ENCODE measurements at places on chromosomes 4 and X.
A peak's percentile ranks its signal among the peaks of the same experiment; 100 is the strongest.

DNA sequence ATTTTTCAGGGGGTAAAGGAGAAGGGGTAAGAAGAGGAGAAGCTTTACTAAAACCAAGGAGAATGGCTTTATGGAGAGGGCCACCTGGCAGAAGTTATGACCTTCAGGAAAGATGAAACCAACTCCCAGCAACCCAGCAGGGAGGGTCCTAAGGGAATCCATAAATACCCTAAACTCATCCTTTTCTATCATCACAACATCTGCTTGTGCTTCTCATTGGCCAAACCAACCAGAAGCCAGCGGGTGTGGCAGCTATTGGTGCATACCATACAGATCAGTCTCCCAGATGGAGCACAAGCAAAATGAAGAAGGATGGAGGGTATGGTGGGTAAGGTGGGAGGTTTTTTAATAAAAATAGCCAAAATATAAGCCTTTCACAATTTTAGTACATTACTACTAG lies 58.5 kb upstream of the ARSJ start:
- no peak for DNase-seq

DNA sequence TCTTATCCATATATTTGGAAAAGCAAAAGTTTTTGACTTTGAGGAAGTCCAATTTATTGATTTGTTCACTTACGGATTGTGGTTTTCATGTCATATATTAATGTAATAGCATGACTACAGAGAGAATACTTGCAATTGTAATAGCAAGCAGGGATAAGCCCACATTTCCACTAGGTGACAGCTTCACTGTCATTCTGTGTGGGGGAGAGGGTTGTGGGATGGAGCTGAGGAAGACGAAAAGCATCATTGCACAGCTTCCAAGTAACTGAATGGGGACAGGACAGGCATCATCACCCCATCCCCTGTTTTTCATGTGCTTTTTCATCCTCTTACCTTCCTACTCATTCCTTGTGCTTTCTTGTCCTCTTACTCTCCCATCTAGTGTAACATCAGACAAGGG lies 31.4 kb downstream of the BEX3 start:
- no peak for DNase-seq

DNA sequence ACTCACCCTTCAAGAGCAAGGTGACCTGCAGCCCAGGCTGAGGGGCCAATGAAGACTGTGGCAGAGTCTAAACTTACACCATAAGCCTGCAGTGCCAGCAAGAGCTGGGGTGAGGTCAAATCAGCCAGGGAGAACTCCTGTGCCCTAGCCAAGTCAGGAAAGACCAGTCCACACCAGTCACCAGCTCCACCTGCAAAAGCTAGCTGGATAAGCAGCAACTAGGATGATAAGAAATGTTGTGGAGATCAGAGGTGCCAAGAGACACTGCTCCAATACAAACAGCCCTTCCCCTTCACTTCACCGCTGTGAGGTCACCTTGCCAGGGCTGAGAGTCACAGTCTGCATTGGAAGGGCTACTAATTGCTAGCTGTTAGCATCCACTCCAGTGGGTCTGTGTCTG lies 31.3 kb downstream of the NIPAL1 start:
- no peak for DNase-seq

- DNase-seq = no peak
Observed at GRCh38 chr4:2269618-2270163, 7.8 kb upstream of the MXD4 start.

DNA sequence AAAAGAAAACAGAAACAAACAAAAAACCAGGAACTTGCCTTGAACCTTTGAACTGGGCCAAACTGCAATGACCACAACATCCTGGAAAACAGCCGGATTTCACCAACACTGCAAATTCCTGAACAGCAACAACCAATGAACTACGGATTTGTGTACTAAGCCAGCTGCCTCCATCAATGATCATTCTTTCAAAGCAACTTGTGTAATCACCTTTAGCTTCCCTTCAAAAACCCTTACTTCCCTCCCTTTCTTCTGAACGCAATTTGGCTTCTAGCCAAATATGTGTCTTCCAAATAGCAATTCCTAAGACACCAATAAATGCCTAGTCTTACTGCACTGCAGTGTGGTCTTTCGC lies 98.5 kb upstream of the FAM47C start:
- DNase-seq = no peak

DNA sequence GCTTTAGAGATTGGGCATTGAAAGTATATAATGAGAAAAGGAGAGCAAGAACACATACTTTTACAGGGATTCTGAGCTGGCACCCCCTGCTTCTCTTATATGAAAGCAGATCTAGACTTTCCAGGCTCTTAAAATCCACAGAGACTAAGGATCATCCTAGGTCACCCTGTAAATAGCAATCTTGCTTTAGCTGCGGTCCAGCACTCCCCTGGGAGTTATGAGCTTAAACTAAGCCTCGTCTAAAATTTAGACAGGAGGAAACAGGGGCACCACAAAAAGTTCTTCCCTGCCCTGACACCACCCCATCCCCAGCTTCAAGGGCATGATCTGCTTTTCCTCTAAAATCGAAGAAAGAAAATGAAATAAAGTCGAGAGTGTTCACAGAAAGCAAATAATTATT lies 143.3 kb upstream of the KCNIP4 start:
- peak; percentile 47 for DNase-seq

DNA sequence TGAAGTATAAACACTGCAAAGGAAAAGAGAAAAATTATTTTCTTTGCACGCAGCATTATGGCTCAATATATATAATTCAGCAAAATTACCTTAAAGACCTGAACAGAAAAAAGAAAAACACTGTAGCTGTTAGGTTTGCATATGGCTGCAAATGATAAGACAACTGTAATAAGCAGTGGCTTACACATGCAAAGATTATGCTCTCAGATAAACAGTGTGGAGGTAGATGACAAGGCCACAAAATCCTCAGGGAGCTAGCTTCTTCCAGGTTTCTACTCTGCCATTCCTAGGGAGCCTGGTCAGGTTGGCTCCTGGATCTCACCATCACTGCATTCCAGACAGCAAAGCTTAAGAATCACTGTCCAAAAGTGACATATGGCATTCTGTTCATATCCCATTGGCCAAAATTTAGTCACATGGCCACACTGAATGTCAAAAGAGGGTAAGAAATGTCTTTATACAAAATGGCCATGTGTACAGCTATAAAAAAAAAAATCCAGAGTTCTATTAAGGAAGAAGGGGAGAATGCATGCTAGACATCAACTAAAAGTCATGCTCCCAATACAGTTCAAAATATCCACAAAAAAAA lies 195.2 kb upstream of the SLC7A11 start:
- DNase-seq = no peak

DNA sequence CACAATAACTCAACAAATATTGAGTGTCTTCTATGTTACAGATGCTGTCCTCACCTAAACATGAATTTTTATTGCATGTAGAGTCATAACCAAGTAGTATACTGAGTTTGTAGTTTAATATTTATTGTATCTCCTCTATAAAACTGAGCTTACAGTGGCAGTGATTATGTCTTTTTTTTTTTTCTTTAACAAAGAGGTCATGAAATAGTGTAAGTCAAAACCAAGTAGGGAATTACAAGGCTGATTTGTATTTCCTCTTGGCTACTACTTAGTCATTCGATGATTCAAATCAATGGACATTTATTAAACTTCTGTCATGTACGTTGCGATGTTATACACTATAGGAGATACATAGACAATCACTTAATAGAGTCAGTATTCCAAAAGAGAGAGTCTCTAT lies 48.4 kb downstream of the IL15 start:
- no peak for DNase-seq

GRCh38 chr4:166017804-166018203 lies 144.8 kb downstream of the TLL1 start:
- no peak for DNase-seq

GRCh38 chr4:89954906-89955695 lies 60.4 kb downstream of the MMRN1 start:
- DNase-seq = no peak

DNA sequence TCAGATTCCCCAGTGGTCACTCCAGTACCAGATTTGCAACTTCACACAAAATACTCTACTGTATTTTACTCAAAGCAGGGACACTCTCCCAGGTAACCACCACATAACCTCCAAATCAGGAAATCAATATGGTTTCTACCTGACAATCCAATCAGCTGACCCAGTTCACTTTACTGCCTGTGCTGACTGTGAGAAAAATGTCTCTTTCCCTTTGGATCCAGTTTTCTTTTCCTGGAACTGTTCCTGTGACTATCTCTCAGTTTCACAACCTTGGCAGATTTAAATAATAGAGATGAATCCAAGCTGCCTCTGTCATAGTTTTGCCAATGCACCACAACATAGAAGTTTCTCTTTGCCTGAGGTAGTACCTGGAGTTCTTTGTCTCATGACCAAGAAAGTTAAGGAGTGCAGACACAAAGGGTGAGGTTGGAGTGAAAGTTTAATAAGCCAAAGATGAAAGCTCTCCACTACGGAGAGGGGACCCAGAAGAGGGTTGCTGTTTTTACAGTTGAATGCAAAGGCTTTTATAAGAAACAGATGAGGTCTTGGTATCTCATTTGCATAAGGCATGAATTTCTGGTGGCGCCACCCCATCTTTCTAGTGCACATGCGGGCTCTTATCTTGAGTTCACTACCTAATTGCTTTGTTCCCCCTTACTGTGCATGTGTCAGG lies 29.7 kb upstream of the IL9R start:
- DNase-seq = no peak

GRCh38 chrX:64976673-64977040 lies 407 bp upstream of the ZC4H2 start:
- DNase-seq = no peak

DNA sequence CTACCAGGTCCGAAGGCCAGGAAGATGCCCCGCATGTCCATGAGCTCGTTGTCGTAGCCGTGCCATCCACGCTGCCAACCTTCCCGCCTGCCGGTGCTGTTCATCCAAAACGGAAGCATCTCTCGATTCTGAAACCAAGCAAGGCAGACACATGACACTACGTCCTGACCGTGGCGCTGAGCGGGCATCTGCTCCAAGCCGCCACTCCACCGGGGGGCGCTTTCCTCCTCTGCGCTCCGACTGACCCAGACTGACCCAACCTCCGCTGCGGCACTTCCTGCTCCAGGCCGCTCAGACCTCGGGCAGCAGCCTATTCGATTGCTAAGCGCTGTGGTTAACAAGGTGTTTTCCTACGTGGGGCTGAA lies 120.5 kb downstream of the ENPP6 start:
- DNase-seq = no peak

DNA sequence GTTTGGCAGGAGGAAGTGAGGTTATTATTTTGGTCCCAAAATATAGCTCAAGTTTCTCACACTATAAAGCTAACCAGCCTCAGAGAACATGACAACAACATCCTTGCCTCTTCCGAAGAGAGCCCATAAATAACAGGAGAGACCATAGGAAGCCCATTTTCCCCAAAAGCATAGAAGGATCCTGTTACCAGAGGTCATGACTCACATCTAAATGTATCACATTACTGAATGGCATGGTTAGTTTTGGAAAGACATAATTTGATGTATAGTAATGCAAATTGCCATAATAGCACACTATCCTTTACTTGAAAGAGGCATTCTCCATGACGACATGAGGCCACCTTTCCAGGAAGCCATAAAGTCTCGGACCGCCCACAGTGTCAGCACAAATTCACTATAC lies 238.8 kb upstream of the GRIA3 start:
- DNase-seq = no peak

- no peak for DNase-seq
Observed at GRCh38 chrX:10177601-10178000, 20.8 kb downstream of the CLCN4 start.

DNA sequence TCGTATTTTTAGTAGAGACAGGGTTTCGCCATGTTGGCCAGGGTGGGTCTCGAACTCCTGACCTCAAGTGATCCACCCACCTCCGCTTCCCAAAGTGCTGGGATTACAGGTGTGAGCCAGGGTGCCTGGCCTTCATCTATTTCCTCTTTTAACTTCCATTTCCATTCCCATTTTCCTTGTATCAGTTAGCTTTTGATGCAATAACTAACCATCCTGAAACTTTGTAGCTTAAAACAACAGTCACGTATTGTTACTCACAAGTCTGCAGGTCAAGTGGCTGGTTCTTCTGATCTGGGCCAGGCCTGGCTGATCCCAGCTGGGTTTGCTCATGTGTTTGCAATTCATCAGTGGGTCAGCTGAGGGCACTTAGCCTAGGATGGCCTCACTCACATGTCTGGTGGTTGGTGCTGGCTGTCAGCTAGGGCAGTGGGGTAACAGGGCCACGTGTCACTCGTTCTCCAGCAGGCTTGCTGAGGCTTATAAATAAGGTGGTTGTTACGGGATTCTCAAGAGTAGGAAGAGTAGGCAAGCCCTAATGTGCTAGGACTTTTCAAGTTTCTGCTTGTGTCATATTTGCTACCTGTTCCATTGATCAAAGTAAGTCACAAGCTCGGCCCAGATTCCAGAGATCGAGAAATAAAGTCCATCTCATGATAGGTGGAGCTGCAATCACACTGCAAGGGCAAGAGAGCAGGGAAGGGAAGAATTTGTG lies 88.2 kb downstream of the SOWAHB start:
- DNase-seq = no peak

DNA sequence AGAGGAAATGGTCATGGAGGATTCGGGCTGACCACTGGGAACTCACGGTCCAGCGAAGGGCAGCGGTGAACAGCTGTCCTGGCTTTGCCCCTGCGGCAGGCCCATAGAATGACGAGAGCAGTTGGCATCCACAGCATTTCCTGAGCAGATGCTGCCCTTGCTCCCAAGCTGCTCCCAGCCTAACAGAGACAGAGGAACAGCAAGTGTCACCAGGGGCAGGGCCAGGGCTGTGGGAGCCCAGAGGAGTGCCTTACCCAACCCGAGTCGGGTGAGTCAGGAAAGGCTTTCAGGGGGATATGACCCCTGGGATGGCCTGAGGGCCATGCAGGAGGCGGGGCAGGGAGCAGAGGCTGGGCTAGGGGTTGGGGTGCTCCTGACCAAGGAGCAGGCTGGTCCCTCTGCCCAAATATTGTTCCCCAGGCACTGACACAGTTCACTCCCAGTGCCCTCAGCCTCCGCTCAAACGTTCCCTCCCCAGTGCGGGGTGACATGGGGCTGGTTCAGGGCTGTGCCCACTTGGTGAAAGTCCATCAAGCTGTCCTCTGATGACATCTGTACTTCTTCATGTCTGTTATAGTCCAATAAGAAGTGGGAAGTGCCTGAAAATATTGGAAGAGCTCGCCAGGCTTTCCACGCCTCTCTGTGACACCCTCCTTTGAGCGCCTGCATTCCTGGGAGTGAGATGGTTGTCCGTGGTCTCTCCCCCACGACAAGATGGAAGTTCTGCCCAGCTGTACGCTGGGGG lies 64.7 kb upstream of the GPR78 start:
- DNase-seq = no peak

DNA sequence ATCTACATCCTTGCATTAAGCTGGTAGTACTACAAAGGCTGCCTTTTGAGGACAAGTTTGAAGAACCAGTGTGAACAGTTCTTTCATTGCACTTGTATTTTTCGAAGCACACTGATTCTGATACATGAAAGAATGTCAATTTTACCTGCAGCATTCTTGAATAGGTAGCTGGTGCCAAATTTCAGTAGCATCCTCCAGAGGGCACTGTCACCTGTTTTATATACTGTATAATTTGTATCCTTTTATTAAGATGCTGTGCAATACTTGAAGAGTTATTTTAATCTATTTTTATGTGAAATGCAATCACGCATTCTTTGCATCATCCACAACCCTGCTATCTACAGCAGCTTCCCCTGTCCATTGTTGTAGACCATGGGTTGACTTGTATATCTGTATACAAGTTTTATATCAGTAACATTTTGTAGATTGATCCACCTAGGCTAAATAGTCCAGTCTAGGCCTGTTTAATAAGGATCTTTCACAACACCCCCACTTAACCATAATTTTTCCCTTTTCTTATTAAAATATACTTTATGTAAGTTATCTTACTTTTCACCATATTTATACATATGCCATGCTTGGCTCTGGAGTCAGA lies 325.7 kb downstream of the PCDH7 start:
- DNase-seq = peak; percentile 29

- no peak for DNase-seq
Observed at GRCh38 chr4:67452100-67452845, 93.0 kb downstream of the CENPC start.
